ENCODE measurements at places on chromosomes 3 and 15.

DNA sequence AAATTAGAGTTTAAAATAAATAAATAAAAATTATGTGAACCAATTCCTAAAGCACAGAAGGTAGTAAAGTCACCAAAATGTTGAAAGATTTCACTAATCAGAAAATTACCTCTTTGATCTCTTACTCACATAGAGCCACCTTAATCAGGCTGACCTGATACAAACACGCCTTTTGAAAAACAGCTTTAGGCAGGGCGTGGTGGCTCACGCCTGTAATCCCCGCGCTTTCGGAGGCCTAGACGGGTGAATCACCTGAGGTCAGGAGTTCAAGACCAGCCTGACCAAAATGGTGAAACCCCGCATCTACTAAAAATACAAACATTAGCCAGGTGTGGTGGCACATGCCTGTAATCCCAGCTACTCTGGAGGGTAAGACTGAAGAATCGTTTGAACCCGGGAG, 1197.3 kb downstream of the ROBO1 start:
- DNase-seq = no peak

GRCh38 chr3:134239538-134239937, 11.1 kb downstream of the RYK start:
- no peak for DNase-seq

- DNase-seq = no peak
These were observed 40.7 kb downstream of the SYN2 start for GRCh38 chr3:12044860-12045259.

- no peak for DNase-seq
These were observed 123.6 kb upstream of the SMAD3 start for GRCh38 chr15:66941791-66942190.

DNA sequence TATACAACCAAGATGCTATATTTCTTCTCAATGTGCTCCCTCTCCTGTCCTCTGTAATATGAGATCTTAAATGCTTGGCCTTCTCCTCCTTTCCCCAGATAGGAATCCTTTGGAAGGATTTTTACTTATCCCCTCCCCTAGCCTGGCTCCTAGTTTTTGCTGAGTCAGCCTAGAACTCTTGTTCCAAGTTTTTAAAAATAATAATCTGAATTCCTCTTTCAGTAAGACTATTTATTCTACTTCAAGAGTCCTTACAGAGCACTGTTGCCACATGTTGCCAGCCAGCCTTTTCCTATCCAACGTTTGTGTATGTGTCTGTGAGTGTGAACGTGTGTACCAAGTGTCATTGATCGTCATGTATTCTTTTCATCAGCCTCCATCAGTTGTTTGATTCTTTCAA, 11.0 kb upstream of the KCNMB2 start:
- no peak for DNase-seq

DNA sequence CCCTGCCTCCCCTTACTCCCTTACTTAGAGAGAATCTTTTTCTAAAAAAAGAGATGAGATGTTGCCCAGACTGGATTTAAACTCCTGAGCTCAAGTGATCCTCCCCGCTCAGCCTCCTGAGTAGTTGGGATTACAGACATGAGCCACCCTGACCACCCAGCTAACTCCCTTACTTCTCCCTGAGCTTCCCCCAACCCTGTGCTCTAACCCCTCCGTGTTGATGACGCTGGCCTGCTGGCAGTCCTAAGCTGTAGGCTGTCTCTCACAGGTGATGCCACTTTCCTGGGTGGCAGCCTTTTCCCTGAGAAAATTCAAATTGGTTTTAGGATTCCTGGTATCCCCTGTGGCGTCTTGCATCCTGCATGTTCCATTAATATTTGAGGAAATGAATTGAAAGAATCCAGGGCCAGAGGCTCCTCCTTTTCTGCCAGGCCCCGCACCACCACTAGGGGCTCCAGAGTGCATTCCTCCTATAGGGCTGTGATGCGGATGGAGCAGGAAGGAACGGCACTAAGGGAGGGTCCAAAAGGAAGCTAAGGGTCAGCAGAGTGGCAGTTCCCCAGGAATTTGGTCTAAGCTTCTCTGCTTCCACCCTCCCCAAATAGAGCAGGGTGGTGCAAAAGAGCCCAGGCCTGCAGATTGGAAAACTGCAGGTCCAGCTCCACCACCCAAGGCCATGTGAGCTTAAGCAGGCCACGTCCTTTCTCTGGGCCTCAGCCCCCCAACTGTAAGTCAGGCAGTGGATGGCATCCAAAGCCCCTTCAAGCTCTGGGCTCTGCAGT, 101.1 kb downstream of the DAPK2 start:
- DNase-seq = peak; percentile 56

DNA sequence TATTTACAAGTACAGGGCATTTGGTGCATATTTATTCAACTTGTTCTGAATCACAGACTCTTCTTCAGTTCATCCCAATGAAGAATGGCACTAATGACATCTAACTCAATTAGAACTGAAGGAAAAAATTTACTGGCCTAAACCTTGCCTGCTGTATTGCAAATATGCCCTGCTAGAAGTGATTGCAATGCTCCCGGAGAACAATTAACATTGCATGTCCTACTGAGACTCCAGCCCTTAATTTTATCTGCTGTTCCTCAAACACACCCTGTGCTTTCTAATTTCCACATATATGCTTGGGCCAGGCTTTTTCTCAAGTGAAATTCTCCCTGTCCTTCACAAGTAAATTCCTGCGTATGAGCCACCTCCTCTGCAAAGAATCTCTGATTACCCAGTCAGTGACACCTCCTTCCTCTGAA, 8.3 kb downstream of the ACKR4 start:
- no peak for DNase-seq

GRCh38 chr3:105722943-105723556, 145.8 kb downstream of the CBLB start:
- DNase-seq = peak; percentile 5

- no peak for DNase-seq
These were observed 14.8 kb upstream of the SEMA5B start for GRCh38 chr3:123042413-123042812.

DNA sequence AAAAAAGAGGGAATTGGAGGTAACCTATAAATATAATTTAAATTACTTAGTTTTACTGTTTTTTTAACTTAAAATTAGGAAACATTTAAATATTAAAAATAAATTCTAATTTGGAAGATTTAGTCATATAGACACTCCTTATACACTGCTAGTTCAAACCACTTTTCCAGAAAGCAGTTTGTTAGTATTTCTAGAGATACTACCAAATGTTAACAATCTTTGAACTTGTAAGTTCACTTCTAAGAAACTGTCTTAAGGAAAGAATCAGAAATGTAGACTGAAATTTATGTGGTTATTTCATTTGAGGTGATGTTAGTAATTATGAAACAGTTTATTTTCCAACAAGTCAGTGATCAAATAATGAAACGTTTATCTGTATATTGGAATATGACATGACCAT, 22.7 kb downstream of the CTDSPL2 start:
- no peak for DNase-seq

- no peak for DNase-seq
These were observed 15.7 kb upstream of the ARPIN start for GRCh38 chr15:89928421-89928820.

- no peak for DNase-seq
These were observed 2.4 kb downstream of the TNNC1 start for GRCh38 chr3:52451237-52452083.

DNA sequence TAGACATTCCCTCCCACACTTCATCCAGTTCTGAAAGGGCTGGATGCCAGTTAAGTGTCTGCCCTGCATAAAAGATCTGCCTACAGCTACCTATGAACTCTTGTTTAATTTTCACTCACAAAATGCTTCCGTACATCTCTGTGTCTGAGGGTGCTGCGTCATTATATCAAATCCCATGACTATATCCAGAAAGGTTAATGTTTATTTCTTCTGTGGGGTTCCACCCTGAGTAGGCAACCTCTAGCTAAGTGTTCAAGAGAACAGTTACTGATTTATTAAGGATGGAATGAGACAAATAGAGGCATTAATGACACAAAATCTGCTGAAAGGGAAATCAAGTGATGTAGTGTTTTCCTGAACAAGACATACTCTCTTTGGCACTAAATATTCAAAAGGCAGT, 220.2 kb downstream of the MTHFS start:
- no peak for DNase-seq

DNA sequence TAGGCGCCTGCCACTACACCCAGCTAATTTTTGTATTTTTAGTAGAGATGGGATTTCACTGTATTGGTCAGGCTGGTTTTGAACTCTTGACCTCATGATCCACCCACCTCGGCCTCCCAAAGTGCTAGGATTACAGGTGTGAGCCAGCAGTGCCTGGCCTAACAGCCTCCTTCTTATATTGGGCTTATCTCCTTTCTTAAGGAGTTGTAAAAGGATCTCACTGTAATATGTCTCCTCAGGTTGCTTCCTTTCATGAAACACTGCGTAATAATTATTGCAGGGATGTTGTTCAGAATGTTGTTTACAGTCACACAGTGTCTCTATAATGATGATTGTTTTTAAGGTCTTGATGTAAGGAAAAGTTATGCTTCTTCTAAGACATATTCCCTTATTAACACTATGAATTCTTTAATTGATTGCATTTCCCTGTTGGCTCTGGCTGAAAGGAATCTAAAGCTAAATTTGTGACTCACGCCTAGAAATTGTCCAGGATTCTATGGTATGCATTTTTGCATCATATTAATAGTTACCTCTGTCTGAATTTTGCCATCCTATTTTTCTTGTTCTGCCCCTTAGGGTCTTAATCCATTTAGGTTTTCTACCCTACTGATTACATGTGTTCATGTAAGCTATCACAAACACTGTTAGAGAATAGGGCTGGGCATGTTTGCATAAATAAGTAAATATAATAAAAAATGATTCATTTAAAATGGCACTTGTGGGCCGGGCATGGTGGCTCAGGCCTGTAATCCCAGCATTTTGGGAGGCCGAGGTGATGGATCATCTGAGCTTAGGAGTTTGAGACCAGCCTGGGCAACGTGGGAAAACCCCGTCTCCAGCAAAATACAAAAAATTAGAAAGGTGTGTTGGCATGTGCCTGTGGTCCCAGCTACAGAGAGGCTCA, 24.5 kb upstream of the RNF111 start:
- DNase-seq = no peak

DNA sequence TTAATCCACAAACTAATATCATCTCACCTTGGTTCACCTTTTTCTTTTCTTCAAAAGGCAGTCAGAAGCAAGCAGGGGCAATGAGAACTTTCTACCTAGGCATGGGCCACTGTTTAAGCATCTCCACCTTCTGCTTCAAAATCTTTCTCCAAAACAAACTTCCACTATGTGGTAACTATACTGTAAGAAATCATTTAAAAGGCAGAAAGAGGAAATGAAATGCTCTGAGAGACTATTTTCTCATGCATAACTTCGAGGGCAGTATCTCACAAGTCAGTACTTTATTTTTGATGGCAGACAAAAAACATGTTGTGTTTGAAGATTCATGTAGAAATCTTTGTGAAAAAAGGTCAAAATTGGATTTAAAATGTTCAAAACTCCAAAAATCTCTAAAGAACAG, 419.7 kb downstream of the ZBTB20 start:
- no peak for DNase-seq

DNA sequence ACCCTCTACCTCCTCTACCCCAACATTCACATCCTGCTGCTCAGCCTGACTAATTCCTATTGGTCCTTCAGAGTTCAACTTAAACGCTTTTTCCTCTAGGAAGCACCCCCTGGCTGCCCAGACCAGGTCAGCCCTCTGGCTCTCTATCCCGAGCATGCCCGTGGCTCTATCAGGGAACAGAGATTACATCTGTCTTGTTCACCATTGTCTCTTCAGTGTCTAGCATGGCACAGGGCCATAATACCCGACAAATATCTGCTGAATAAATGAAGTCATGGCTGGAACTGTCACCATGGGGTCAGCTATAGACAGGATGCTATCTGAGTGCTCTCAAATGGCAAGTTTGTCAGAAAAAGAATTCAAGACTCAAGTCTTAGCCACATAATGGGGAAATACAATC, 296.9 kb upstream of the CHRNA7 start:
- DNase-seq = no peak

DNA sequence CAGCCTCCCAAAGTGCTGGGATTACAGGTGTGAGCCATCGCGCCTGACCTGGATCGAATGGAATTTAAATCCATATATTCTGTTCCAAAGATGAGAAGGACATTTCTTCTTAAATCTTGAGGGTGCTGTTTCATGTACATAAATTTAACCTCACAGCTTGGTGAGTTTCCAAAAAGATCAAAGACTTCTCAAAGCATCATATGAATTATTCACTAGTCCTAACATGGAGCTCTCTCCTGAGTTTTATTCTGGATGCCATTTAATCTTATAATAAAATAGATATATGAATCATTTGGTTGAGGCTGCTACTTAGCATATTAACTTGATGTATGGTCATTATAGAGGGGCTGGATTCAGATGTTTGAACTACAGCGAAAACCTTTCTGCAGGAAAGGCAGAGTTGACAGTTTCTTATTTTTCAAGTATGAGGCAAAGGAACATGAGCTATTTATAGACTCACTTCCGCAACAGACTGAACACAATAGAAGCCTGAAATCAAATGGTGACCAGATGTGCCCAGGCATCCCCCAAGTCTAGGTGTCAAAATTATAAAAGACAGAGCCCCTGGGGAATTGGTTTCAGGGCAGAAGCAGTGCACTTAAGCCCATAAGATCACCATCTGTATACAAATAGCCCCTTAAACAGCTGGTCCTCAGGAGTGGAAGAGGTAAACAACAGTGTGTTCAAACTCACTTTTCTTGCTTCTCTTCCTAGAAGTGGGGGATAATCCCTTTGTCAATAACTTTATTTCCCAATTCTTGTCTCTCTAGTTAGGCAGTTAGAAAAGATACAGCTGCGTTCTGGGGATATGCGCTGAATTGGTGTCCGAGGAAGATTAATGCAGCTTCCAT, 29.7 kb downstream of the STARD9 start:
- no peak for DNase-seq

DNA sequence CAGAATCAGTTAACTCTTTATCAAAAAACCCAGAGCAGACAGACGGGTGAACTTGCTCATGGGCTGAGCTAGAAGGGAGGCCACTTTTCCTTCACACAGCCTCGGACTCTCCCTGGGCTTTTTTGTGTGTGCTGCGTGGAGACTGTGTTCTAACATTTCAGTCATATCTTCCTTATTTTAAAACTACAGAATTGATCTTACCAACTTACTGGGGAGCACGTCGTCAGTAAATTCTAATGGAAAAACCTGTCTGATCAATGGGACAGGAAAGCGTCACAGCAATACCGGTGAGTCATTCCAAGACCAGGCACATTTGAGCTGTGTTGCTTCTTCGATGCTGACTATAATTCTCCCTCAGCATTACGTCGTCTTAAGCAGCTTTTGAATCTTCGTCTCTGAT, 145.1 kb downstream of the LPP start:
- no peak for DNase-seq

GRCh38 chr15:49306551-49306950, 116.5 kb upstream of the FGF7 start:
- DNase-seq = no peak

- no peak for DNase-seq
These were observed 193.8 kb downstream of the SCAPER start for GRCh38 chr15:76711351-76711827.

DNA sequence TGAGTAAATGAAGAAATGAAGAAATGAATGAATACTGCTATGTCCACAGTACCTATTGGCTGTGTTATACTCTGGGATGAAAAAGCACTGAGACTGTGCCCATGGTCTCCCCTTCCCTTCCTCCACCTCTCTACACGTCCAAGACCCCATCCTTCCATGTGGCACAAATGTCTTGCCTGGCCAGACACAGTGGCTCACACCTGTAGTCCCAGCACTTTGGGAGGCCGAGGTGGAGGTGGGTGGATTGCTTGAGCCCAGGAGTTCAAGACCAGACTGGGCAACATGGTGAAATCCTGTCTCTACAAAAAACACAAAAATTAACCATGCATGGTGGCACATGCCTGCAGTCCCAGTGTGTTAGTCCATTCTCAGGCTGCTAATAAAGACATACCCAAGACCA, 200.1 kb downstream of the FAM43A start:
- no peak for DNase-seq
